ENCODE measurements at places on chromosomes 3 and 15. TPM values are rescaled to one million over a fixed set of nuclear protein-coding genes. Genes with fewer than 3 reads are reported as not detected.

PLA2G4E gene
- total RNA-seq: not detected

GOLGA6D gene
- total RNA-seq: not detected

FILIP1L gene
- 3.5 TPM for total RNA-seq

NR1I2 gene
- total RNA-seq: 0.23 TPM

SOX14 gene
- total RNA-seq: 1.4 TPM

PLEKHO2 gene
- 7.6 TPM for total RNA-seq

OR4F15 gene
- total RNA-seq: not detected

ZNF197 gene
- 56.1 TPM for total RNA-seq

PRSS50 gene
- not detected for total RNA-seq

ACKR2 gene
- total RNA-seq: 0.46 TPM

GDPGP1 gene
- 8.3 TPM for total RNA-seq

HTR3E gene
- total RNA-seq: not detected

PLD1 gene
- 7.2 TPM for total RNA-seq

CDAN1 gene
- total RNA-seq: 6.7 TPM

IL5RA gene
- total RNA-seq: 11.1 TPM

IQCF5 gene
- not detected for total RNA-seq

RYR3 gene
- total RNA-seq: 23.1 TPM

COPB2 gene
- total RNA-seq: 111 TPM

KNSTRN gene
- 25.6 TPM for total RNA-seq

LIPH gene
- total RNA-seq: 0.46 TPM

CTXN2 gene
- total RNA-seq: 1.6 TPM

GCNT3 gene
- 1.8 TPM for total RNA-seq

CCR9 gene
- total RNA-seq: not detected

DCBLD2 gene
- total RNA-seq: 55.1 TPM

CADPS gene
- 370 TPM for total RNA-seq

CHDH gene
- total RNA-seq: 3.9 TPM

SLC9C1 gene
- total RNA-seq: 0.23 TPM

ARGFX gene
- total RNA-seq: not detected

FAM107A gene
- total RNA-seq: 25.1 TPM

LEKR1 gene
- total RNA-seq: 1.6 TPM

ROBO1 gene
- 193 TPM for total RNA-seq

SAXO2 gene
- 14.8 TPM for total RNA-seq

HDDC3 gene
- total RNA-seq: 14.5 TPM

SAMD7 gene
- total RNA-seq: not detected

CPN2 gene
- not detected for total RNA-seq

KPNA1 gene
- total RNA-seq: 56.1 TPM

MUSTN1 gene
- total RNA-seq: not detected

FBXL22 gene
- 1.4 TPM for total RNA-seq

LRRC15 gene
- not detected for total RNA-seq

Measured in diencephalon (tissue), 1 donor.